ENCODE measurements at places on chromosomes 5 and 9.

DNA sequence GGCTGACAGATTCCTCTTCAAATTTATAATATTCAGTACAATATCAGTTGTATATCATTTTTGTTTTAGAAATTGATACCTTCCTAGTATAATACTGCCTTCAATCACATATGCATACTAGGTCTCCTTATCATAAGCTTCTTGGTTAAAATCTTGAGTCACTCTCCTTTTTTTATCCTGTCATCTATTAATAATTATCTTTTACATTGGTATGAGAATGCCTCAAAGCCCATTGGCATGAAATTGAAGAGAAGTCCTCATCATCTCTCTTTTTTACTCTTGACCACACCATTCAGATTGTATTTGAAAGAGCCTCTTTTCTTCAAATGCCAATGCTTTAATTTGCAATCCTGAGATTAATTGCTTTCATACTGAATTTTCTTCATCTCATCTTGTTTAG, 810.3 kb downstream of the BRINP1 start:
- no peak for DNase-seq

DNA sequence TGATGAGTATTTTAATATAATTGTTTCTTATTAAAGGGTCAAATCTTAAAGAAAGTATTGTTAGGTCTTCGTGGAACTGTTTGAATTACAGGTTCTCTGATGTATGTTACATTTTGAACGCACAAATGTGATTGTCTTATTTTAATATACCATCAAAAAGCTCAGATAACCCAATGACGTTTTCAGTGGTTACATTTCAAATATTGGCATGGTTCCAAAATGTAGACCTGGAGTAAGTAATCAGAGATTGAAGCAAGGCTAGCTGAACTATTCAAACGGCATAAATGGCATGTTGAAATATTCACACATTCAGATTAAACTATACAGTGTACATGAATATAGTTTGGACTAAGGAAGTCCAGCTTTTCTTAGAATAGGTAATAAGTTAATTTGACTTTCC, 281.7 kb upstream of the EFNA5 start:
- no peak for DNase-seq

DNA sequence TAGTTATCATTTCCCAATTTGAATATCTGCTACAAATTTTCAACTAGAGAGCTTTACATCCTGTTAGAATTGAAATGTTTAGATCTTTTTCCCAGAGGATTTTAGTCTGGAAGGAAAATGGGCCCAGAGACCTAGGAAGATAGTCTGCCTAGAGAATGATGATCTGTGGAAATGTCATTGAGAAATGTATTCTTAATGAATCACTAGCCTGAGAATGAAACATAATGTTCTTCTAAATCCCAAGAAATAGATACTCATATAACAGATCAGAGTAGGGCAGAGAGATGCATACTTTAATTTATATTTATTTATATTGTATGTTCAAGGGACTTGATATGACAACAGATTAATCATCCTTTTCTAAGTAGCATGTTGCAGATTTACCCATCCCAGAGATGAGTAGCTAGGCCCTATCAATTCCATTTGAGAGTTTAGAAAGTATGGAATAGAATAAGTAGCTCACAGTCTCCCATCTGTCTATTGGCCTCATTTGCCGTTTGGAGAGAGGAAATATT, 25.1 kb upstream of the SLC44A1 start:
- DNase-seq: no peak

- no peak for DNase-seq
Observed at GRCh38 chr5:167804512-167805220, 486.8 kb upstream of the WWC1 start.

- DNase-seq: no peak
Observed at GRCh38 chr9:94921092-94921471, 194.6 kb downstream of the AOPEP start.

GRCh38 chr9:95634536-95634935, 117.8 kb upstream of the PTCH1 start:
- DNase-seq: no peak

DNA sequence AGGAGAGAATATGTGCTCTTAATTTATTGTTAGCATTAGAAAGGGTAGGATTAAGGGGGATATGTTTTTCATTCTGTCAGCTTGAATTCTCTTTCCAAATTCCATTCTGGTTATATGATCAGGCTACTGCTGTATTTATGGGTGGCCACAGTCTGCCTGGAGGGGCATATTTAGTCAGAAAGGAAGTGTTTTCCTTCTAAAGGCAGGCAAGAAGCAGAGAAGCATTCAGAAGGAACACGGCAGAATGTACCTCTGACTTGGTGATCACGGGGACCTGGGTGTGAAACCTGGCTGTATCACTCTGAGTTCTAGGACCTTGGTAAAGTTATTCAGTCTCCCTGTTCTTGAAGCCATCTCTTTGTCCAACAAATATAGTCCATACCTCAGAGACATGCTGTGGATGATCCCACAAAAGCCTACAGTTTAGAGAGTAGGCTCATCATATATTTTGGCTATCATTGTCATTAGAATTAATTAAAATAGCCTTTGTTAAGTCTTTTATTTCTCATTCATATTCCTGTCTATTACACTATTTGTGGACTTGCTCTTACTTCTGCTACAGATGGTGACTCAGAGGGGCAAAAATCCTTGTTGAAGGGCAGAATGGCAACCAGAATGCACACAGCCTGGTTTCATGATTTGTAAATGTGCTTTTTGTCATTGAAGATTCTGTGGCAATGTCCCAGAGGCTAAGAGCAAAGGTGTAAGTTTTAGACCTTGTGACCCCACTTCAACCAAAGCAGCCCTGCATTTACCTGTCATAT, 2.7 kb downstream of the TNC start:
- DNase-seq: no peak

Data from stimulated activated CD4-positive, alpha-beta T cell treated with anti-CD3 and anti-CD28 coated beads, TNF-alpha, amount 100 ng/mL, for 24 hours (primary cell).